MCF 10A (cell line): ENCODE measurements at places on chromosomes 2 and 18.

DNA sequence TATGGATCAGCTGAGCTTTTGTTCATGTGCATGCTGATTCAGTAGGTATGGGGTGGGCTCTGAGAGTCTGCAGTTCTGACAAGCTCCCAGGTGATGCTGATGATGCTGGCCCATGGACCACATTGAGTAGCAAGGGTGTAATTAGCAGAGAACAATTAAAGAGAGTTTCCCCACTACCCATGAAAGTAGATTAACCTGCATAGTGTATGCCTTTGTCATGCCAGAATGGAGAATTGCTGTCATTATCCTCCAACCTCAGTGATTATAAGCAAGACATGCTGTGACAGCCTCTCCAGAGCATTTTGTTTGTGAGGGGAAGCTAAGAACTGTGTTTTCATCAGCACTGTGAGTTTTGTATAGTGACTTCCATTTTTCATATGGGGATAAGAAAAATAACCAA lies 59.5 kb upstream of the LYPD1 start:
- no peak for DNase-seq

DNA sequence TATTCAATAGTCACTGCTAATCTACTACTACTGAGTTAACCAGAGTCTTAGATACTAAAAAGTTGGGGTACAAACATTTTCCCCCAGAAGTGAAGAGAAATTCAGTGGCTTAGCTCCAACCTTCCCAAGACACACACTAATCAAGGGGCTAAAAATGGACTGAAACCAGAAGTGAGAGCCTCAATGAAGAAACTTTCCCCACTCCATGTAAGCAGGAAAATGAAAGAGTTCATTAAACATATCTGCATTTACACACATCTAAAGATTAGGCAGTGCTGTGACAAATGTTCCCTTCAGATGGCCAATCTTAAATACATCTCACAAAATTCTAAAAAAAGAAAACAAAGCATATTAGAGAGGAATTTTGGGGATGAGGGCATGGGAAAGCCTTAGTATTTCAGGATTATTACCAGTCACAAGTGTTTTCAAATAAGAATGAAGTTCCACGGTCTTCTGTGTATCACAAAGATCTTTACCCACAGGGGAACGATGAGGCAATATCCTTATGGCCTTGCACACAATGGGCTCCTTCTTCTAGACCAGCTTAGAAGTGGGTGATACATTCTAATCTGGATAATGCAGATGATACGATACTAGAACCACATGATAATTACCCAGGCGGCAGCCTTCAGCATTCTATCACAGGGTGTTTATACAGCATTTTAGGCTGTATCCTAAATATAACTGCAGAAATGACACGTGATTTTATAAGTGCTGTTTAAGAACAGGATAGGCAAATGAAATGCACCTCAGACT lies 17.1 kb downstream of the ANKRD44 start:
- DNase-seq, result no peak

GRCh38 chr2:98172951-98173350 lies 86.0 kb downstream of the VWA3B start:
- DNase-seq, result no peak

DNA sequence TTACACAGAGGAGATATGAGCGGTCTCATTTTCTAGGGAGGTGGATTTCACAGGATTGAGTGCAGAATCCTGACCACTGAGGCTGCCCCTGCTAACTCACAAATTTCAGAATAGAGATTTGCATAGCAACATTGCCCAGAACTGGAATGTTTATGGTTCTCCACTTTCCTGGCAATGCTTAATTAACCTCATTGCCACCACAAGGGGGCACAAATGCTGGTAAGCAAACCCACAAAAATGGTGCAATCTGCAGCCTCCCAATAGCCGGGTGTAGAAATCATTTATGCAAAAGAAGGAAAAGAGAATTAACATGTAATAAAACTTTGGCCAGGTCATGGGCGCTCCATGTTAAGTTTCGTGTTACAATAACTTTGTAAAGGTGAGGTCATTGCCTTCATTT lies 112.4 kb downstream of the CYRIA start:
- peak; percentile 71 for DNase-seq

DNA sequence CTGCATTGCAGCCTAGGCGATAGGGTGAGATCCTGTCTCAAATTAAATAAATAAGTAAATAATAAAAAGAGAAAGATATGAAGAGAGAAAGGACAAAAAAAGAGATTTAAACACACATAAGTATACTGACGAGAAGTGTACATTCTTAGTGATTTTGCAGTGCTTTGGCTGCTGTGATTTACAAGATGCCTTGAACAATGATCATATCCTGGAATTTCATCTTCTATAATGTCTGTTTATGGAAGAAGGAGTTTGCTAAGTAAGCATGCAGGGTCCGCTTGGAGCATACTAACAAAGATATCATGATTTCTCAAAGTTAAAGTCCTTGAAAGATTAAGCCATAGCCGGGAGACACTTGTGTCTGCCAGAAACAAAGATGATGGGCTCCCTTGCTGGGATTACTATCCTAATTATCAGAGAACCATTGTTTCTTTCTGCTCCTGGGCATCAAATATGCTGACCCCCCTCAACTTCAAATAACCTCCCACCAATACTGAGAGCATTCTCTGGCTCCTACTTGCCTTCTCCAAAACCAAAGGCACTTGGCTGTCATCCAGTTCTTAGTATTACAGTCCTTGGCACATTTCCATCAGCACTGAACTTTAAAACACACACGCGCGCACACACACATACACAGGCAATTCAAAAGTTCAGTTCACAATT lies 47.5 kb upstream of the STAM2 start:
- DNase-seq, result peak; percentile 86

GRCh38 chr2:200403814-200404213 lies 97.3 kb downstream of the SPATS2L start:
- no peak for DNase-seq

DNA sequence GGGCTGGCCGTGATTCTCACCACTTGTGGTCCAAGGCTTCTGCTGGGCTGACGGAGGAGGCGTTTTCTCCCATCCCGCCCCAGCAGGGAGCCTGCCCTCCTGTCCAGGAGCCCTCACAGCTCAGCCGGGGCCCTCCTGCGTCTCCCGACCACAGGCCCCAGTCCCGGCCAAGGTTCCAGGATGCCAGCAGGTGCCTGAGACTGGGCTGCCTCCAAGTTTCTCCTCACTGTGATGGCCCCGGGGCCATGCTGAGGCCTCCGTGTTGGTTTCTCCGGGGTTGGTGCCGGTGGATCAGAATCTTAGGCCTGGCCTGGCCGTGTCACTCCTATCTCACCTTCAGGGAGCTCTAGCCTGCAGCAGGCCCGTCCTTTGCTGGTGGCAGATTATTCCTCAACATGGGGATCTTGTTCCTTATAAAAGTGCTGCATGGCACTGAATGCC lies 5.9 kb downstream of the KCNG2 start:
- DNase-seq, result no peak

- DNase-seq, result peak; percentile 74
Observed at GRCh38 chr18:7926526-7926925, 359.4 kb downstream of the PTPRM start.

- no peak for DNase-seq
Observed at GRCh38 chr18:26646901-26647300, 98.5 kb upstream of the KCTD1 start.

DNA sequence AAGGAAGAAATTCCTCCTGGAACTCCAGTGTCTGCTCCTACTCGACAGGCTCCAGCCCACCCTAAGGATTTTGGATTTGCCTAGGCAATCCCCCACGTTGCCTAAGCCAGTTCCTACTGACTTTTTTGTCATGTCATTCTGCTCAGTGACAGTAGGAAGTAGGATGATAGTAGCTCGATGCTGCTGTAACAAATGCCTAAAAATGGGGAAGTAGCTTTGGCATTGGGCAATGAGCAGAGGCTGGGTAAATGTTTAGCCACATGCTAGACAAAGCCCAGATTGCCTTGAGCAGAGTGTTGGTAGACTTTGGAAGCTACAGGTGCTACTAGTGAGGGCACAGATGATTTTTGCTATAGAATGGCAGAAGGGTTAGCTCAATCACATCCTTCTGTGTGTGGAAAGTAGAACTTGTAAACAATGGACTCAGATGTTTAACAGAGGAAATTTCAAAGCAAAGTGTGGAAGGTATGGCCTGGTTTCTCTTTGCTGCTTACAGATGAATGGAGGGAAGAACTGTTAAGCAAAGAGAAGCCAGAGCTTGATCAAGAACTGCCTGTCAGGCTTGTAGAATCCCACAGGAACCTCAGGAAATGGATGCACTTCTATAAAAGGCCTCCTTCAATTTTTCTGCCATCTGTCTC lies 154.8 kb downstream of the RNF144A start:
- no peak for DNase-seq

DNA sequence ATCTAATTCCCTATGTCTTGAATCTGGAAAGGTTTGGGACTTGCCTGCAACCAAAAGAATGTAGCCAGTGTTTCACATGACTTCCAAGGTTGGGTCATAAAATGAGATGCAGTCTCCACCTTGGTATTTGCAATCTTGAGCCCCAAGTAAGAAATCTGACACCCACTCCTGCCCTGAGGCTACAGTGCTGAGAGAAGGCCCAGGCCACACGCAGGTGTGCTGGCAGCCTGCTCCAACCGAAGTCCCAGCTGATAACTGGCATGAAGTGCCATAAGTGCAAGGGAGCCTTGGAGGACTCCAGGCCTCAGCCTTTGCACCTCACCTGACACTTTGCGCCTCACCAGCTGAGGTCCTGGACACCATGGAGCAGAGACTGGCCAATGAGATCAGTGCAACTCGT lies 182.7 kb downstream of the ANAPC1 start:
- DNase-seq, result peak; percentile 70

GRCh38 chr2:30237239-30237965 lies 6.1 kb downstream of the LBH start:
- no peak for DNase-seq

DNA sequence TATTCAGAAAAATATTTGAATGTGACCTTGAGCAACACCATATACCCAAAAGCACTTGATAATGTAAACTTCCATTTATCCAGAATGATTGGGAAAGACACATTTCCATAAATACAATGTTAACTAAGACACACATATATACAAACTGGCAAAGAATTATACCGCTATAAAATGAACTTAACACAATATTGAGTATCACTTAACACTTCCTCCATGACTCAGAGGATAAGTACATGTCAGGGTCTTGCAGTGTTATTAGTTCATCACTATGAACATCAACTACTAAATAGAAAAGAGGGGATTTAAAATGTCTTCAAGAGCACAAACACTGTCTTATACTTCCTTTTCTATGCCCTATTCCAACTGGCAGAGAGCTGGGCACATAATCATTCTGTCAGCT lies 18.6 kb downstream of the WDSUB1 start:
- DNase-seq, result no peak

- no peak for DNase-seq
Observed at GRCh38 chr2:23112517-23112916, 272.5 kb upstream of the KLHL29 start.

GRCh38 chr18:77147418-77147852 lies 14.9 kb upstream of the MBP start:
- DNase-seq, result no peak

- no peak for DNase-seq
Observed at GRCh38 chr2:238847419-238847801, 475 bp upstream of the TWIST2 start.

DNA sequence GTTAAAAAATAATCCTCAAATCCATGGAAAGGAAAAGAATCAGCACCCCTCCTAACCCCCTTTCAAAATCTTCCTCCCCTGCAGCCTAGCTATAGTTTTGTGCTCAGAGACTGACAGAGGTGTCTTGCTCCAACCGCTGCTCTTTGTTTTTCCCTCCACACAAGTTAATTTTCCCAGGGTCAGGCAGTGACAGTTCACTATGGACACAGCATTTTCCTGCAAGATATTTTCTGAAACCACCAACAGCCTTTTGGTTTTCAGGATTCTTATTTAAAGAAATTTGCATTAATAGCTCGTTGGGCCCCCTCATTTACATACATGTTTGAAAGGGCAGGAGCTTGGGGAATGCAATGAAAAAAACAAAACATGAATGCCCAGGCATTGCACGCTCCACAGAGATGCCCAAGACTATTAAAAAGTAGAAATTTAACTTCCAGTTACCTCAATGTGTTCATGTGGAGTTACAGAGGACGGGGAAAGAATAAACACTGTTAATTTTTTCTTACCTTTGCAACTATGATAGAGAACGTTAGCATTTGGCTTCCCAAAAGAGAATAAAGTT lies 71.4 kb upstream of the CXCR4 start:
- DNase-seq, result no peak

DNA sequence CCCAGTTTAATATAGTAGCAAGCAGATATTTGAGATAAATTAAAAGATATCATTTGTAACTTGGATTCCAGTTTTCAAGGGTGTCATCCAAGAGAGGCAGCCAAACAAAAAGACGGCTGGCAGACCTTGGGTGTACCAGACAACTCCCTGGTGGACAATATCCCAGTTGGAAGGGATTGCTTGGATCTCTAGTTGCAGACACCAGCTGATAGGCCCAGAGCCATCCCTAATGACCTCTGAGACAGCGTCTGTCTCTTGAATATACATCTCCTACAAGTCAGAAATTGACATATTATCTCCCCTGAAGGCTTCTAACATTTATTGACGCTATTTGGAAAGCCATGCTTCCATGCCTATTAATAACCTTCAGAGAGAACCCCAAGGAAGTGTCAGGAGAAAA lies 67.7 kb downstream of the ACVR1 start:
- no peak for DNase-seq

DNA sequence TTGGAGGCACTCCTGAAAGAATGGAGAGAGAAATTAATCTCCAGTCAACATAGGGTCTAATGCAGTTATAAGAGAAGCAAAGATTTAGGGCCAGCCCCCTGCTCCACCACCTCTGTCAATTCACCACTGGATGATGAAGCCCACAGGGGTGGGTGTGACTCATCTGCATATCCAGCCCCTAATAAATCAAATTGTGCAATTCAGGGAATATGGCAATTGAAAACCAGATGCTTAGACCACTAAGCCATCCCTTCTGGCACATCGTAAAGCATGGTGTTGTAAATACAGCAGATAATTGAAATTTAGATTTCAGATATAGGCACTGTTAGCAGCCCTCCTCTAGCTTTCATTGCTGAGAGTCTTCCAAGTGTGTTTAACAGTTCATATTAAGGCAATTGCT lies 541.4 kb downstream of the PARD3B start:
- no peak for DNase-seq
